Uterus (tissue), 4 donors: ENCODE measurements at places on chromosomes 3 and 15. TPM values are rescaled to one million over a fixed set of nuclear protein-coding genes. Genes with fewer than 3 reads are reported as not detected.

GRCh38 chr15:92728266-92728665 is 72.7 kb upstream of the FAM174B start:
- no peak for DNase-seq

- DNase-seq, result no peak
Observed at GRCh38 chr3:147960786-147961185, 551.6 kb downstream of the ZIC1 start.

Gene GHSR
- total RNA-seq, result not detected

- no peak for DNase-seq
Observed at GRCh38 chr3:64445109-64445943, 220.1 kb upstream of the PRICKLE2 start.

DNA sequence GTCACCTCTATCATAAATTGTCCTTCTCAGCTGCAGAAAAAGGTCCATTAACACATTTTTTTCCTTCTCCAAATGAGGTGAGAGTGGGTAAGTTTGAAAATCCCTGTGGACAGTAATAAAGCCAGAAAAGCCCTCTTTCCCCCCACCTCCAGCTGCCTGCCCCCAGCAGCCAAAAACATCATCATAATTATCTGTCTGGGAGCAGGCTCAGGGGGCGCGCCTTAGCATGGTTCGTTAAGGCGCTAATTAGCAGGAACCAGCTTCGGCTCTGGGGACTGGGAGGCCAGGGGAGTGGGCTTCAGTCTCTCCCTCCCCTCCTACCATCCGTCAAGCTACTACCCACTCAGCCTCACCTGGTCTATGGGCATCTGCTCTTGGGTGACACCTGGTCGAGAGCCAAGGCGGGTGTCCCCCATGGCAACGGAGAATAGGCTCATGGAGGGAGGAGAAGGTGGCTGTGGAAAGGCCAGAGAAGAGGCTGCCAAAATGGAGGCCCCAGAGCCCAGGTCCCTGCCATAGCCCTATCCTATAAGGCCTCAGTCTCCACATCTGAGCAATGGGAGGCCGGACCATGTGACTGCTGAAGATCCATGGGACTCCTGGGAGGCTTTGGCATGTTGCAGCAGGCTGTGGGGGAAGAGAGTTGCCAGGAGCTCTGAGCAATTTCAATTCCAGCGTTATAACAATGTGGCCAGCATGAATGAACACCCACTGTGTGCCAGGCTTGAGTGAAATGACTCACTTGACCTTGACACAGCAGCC is 140.1 kb upstream of the LINGO1 start:
- no peak for DNase-seq

GRCh38 chr15:79116771-79117170 is 26.2 kb upstream of the RASGRF1 start:
- DNase-seq, result no peak

DNA sequence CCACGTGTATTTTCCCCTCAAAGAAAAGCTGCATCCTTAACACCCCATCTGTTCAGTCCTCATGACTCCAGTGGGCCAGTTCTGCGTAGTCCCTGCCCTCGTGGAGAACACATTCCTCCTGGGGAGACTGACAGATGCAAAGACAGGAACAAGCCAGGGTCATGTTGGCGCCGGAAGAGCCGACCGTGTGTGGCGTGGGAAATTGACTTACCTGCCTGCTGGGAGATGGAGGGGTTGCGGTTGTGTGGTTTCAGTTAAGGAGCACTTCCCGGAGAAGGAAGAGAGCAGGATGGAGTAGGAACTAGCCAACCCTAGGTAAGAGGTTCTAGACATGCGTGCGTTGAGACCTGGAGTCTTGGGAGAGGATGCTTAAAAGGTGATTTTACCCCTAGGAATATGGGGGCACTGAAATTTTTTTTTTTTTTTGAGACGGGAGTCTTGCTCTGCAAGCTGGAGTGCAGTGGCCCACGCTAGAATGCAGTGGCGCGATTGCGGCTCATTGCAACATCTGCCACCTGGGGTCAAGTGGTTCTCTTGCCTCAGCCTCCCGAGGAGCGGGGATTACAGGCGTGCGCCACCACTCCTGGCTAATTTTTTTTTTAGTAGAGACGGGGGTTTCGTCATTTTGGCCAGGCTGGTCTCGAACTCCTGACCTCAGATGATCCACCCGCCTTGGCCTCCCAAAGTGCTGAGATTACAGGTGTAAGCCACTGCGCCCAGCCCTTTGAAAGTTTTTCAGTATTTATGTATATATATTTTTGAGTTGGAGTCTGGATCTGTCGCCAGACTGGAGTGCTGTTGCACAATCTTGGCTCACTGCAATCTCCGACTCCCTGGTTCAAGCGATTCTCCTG is 1.4 kb downstream of the VHL start:
- DNase-seq, result peak; percentile 25

DNA sequence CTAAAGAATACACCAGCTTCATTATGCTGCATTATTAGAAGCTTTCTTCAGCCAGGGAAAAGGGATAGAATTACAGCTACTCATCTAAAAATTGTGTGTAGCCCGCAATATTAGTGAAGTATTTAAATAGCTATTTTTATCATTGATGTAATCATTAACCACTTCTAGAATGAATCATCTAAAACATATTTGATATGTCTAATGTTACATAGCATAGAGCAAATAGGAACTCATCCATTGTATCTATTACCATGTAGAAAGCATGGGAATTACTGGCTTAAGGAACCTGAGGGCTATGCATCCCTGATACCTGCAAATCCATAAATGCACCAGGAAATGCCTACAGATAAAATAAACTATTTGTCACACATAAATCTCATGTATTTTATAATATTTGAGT is 54.5 kb upstream of the VGLL3 start:
- no peak for DNase-seq

GRCh38 chr3:78235841-78236240 is 1195.9 kb downstream of the ROBO2 start:
- no peak for DNase-seq

Gene GOLGA8O
- total RNA-seq, result 1.5 TPM

Gene SHQ1
- total RNA-seq, result 28.9 TPM
